Stimulated activated CD4-positive, alpha-beta T cell treated with anti-CD3 and anti-CD28 coated beads, TNF-alpha, amount 100 ng/mL, for 24 hours (primary cell): ENCODE measurements at places on chromosomes 12 and 14.
A peak's percentile ranks its signal among the peaks of the same experiment; 100 is the strongest.

GRCh38 chr12:56941299-56942017 lies 7.2 kb upstream of the SDR9C7 start:
- DNase-seq, result no peak

DNA sequence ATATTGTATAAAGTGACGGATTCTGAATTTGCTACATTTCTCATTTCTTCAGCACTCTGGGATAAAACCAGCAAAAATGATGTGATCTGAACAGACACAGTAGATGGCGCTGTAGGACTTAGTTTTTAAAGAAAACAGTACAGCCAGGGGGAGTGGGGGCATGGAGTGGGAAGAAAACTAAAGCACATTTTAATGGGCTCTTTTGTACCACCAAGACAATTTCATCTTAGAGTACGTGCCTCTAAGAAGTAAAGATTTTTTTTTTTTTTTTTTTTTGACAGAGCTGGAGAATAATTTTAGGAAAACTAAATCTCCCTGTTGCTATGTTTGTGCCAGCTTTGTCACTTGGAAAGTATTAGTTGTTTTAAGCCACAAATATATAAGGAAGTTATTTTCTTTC lies 124.4 kb downstream of the RAD51B start:
- peak; percentile 11 for DNase-seq

DNA sequence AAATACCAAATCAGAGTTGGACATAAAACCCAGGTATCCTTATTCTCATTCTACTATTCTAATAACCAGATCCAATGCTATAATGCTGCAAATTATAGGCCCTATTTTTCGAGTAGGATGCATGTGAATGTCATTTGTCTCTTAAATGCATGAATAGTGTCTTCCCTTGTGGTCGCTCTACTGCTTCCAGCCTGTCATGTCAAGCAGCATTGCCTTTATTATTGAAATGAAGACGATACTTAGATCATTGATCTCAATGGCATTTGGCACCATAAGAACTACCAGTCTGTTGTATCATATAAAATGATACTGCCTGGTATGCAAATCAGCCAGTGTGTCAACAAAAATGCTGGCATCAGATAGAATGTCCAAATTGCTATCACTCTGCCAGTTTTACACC lies 649.1 kb downstream of the DIO2 start:
- DNase-seq, result no peak

DNA sequence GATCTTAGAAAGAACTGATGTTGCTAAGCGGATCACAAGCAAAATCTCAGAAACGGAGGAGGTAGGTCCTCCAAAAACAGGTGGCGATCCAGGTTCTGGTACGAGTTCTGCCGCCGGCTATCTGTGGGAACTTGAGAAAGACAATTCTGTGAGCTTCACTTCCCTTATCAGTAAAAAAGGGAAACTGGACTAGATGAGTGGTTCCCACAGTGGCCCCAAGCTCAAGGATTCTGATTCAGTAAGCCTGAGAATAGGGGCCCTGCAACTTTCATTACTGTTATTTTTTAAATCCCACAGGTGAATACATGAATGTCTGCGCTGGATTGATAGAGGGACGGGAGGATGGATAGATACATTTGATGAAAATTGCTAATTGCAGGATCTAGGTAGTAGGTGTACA lies 160.2 kb downstream of the PPM1H start:
- no peak for DNase-seq

DNA sequence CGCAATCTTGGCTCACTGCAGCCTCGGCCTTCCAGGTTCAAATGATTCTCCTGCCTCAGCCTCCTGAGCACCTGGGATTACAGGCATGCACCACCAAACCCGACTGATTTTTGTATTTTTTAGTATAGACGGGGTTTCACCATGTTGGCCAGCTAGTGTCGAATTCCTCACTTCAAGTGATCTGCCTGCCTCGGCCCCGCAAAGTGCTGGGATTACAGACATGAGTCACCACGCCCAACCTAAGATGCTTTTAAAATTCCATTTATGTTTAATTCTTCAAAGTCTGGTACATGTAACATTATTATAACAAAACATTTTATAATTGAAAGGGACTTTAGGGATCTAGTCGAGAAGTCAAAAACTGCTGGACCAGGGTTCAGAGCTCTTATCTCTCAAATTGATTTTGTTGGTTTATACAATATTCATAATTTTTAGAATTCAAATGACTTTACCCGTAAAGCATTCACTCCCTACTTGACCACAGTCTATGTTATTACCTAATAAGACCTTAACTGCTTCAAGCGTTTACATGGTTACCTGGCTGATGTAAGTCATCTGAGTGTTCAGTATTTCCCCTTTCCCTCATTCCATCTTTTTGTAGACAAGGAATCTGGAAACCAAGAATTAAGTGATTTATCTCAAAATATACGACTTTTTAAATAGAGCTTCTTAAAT lies 28.2 kb downstream of the RAP1B start:
- DNase-seq, result no peak

GRCh38 chr12:19388131-19388549 lies 51.2 kb upstream of the AEBP2 start:
- no peak for DNase-seq
